ENCODE measurements at places on chromosomes 6 and 20.

- no peak for DNase-seq
These were observed 10.4 kb downstream of the LOC128125822 start for GRCh38 chr6:63582579-63583231.

DNA sequence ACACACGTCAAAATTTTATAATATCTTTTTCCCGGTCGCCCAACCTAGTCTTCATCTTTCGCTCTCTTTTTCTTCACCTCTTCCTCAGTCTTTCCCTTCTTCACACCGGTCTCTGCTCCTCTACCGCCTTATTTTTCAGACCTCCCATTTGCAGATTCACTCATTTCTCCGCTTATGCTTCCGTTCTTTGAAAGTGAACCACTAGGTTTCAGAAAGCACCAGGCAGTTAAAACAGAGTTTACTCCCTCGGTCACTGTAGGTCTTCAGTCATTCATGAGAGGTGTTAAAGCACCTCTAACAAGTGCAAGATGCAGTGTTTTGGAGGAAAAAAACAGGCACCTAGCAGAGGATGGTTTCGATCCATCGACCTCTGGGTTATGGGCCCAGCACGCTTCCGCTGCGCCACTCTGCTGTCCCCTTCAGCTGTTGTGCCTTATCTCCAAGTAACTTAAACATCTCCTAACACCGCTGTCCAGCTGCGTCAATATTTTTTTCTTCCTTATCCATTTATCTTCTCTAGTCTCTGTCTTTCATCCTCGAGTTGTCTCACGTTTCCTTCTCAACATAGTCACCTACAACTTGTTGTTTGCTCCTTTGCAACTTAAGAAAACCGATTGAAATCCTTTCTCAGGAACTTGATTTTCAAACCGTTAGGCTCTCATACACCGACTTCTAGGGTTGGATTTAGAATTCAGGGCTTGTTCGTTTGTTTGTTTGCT lies 119.7 kb upstream of the ZNF184 start:
- no peak for DNase-seq

DNA sequence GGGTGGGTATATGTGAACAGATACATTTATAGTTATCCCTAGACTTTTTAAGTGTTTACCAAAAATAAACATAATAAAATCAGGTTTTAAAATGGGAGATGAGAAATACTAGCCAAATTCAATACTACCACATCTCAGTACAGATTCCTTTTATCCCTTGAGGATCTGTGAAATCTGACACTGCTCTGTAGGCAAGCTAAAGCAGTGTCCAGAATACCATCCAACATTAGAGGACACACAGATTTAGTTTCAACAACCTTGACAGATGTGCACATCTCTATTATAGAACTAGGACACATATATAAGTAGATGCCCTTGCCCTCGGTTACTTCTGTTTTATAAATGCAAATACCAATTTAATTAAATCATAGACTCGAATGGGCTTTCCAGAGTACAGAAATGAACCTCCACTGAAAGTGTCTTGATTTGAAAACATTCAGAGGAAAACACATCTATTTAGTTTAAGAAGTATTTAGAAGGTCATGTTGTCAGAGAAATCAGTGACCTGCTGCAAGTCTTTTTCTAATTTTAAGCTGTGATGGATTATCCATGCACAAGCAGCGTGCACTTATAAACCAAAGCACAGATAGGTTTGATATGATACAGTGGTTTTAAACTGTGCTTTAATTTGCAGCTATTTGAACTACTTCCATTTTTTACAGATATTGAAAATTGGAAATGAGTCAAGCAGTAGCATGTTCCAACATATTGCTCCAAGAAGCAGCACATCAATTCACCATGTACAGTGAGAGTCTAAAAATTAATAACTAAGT lies 156.3 kb upstream of the EPHA7 start:
- DNase-seq, result no peak

GRCh38 chr20:21559305-21559704 lies 45.4 kb upstream of the NKX2-2 start:
- DNase-seq, result no peak

GRCh38 chr6:168988801-168989200 lies 264.8 kb downstream of the THBS2 start:
- no peak for DNase-seq
